ENCODE measurements at places on chromosomes 11 and 22.
A peak's percentile ranks its signal among the peaks of the same experiment; 100 is the strongest.

- no peak for DNase-seq
Observed at GRCh38 chr11:8101421-8101820, 20.4 kb downstream of the TUB start.

DNA sequence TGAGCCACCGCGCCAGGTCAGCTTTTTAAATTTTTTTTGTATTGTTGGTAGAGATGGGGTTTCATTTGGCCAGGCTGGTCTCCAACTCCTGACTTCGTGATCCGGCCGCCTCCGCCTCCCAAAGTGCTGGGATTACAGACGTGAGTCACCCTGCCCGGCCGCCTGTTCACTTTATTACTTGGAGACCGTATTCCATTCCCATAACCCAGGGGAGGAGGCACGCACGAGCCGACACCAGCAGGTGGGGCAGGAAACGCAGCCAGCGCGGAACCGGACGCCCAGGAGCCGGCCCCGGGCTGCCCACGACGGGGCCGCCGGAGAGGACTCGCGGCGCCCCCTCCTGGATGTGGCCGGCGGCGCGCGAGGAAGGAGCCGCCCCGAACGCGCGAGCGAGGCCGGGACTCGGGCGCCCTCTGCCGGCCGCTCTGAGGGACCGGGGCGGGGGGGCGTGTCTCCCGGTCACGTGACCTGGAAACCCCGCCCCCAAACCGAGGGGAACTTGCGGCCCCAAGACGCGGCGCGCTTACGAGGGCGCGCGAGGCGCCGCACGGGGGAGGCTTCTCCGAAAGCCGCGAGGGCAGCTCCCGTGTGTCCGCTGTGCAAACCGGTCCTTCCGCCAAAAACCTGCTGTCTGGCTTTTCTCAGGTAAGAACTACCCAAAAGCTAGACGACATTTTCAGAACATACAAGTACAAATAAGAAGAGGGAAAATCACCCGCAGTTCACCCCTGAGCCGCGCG, 11.6 kb upstream of the RNH1 start:
- peak; percentile 77 for DNase-seq

GRCh38 chr11:72061739-72062396, 18.5 kb downstream of the NUMA1 start:
- DNase-seq, result no peak

DNA sequence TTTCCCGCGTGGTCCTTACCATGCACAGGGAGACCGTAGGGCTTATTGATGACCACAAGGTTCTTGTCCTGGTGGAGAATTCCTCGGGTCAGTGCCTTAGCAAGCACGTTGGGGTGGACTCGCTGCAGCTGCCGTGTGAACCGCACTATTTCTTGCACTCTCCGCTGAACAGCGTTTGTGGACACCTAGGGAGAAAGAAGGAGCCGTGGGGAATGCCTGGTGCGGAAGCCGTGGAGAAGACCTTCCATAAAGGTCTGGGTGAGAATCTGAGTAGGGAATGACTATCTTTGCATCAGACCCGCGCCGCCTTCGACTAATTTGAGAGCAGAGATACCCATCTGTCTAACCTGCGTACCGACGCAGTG, 597 bp downstream of the RPUSD4 start:
- no peak for DNase-seq

- DNase-seq, result no peak
Observed at GRCh38 chr22:44386386-44387035, 73.8 kb upstream of the SHISAL1 start.
